ENCODE measurements at places on chromosomes 2 and 18. TPM values are rescaled to one million over a fixed set of nuclear protein-coding genes. Genes with fewer than 3 reads are reported as not detected.
A peak's percentile ranks its signal among the peaks of the same experiment; 100 is the strongest.

ECEL1 gene
- total RNA-seq = 0.26 TPM

MGAT4A gene
- 72.4 TPM for total RNA-seq

SRD5A2 gene
- total RNA-seq = 0.26 TPM

XIRP2 gene
- total RNA-seq = not detected

ADNP2 gene
- 9.2 TPM for total RNA-seq

PFN4 gene
- not detected for total RNA-seq

DNA sequence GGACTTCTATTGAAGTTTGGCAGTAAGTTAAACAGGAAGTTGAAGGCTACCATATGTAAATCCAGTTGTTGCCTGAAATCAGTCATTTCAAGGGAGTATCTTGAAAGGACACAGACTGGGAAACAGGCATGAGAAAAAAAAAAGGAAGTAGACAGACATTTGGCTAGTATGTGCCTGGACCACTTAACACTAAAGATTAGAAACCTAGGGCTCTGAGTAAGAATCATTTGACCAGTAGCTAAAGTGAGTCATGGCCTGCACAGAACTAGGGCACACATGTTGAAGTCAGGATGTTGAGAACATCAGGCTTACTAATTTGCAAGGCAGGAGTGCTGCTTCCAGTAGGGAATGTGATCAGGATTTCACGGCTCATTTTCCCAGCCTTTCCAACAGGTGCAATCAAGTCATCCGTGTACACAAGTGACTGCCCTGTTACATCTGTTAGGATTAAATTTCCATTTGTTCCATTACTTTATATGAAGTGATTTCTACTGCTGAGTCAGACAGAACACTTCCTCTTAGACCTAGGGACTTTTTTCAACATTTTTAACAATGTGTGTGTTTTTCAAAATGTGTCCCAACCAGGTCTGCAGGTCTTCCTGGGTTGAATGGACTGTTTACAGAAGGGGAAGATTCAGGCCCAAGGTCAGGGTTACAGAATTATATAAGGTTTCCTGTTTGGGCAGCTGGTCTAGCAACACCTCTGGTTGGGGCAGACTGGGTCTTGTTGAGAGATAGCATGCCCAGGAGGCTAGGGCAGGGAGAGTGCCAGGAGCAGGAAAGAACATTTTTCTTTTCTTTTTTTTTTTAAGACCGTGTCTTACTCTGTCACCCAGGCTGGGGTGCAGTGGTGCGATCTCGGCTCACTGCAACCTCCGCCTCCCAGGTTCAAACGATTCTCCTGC is 145.6 kb downstream of the TGIF1 start:
- H3K27me3 ChIP-seq = no peaks in the 10 kb centered on the region
- peak overlapping the region; percentile 81 for H3K27ac ChIP-seq
- no peaks in the 10 kb centered on the region for H3K36me3 ChIP-seq
- H3K4me3 ChIP-seq = no peak overlapping the region

DNA sequence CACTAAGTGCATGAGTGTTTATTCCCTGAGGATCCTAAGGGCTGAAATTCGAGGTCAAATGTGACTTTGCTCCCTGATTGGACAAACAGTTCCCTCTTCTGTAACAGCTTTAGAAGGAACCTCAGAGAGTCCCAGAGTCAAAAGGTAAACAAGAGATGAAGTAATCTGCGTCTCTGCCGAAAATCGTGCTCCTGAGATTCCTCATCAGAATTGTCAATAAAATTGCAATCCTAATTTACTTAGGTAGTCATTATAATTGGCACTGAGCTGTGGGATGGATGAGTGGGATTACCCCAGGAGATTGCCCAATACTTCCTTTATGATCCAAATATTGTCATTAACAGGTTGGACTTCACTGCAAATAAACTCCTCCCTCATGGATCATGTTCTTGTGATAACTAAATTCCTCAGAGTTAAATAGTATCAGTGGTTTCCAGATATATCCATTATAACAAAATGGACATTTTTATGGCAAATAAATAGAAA is 907 bp upstream of the SUCLG1 start:
- peak overlapping the region; percentile 98 for H3K27ac ChIP-seq
- H3K4me1 ChIP-seq = peaks cover 31% of the 10 kb centered on the region
- DNase-seq = no peak
- no peaks in the 10 kb centered on the region for H3K36me3 ChIP-seq
- peak overlapping the region; percentile 79 for H3K4me3 ChIP-seq
- no peaks in the 10 kb centered on the region for H3K27me3 ChIP-seq

Measured in body of pancreas (tissue), 4 donors.